ENCODE measurements at places on chromosomes 13 and 19.

DNA sequence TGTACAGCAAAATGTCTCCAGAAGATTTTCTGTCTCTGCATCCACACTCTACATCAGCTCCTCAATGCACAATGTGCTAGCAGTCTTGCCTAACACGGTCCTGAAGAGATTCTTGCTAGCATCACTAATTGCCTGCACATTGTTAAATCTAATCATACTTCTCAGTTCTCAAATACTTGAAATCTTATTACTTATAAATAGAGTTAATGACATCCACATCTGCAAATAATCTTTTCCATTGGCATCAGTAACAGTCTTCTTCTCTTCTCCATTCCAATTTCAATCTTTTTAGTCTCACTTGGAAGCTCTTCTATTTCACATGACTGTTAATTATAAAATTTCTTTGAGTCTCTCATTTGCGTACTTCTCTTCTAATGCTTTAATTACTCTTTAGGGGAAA is 630.5 kb upstream of the SLITRK6 start:
- DNase-seq, result no peak

- no peak for DNase-seq
These were observed 8.2 kb upstream of the SBK3 start for GRCh38 chr19:55553217-55554182.

- no peak for DNase-seq
These were observed 6.0 kb downstream of the UBL3 start for GRCh38 chr13:29844441-29844840.

DNA sequence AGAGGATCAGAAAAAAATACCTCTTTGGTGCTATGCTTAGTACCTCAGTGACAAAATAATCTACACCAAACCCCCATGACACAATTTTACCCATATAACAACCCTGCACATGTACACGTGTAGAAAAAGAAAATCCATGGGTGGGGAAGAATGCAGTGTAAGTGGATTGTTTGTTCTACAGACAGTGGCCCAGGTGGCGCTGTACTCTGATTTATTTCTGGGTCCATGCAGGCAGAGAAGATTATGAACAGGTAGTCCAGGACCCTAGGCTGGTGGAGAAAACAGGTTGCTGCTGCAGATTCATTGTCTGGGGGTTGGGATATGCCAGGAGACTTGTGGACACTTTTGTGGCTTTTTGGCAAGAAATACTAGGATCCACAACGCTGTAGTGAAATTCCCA is 9.1 kb downstream of the ZNF100 start:
- DNase-seq, result no peak

- DNase-seq, result no peak
These were observed 2.1 kb downstream of the TEX30 start for GRCh38 chr13:102771298-102772041.

Data from NCI-H187 treated with DMSO at 0.1 percent for 48 hours (cell line).